Neural progenitor cell (in vitro differentiated cells): ENCODE measurements at places on chromosomes 12 and 14.

GRCh38 chr12:104182144-104182543 lies 33.4 kb upstream of the TXNRD1 start:
- no peak for DNase-seq

DNA sequence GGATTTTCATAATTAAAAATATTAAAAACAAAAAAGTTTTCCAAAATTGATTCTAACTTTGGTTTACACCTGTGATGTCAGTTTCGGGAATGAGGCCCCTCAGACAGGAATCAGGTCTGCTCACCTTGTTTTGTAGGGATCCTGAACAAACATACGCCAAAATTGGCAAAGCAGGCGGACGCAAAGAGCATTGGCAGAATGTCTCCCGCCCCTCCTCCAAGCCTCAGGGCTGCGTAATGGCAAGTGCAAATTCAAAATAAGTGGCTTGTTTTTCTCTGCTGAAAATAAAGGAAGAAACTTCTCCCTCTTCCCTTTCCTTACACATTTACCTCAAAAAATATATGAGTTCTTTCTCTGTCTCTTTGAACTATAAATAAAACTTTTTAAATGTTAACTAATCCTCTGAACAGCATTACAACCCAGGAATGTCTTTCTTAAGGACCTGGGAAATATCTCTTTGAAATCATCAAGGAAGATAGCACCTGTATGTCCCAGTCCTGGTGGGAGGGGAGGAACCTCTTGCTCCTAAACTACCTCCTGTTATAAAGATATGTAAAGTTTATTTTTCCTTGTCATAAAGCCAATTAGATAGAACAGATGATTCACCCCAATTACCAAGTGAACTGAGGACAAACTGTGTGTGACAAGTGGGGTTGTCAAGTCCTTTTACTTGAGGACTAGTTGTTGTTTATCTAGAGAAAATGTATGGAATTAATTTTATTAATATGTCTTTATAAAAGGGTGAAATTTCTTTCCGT lies 16.5 kb downstream of the OR6J1 start:
- DNase-seq, result no peak

- DNase-seq, result no peak
These were observed 114.4 kb downstream of the PRKCH start for GRCh38 chr14:61435563-61436337.

DNA sequence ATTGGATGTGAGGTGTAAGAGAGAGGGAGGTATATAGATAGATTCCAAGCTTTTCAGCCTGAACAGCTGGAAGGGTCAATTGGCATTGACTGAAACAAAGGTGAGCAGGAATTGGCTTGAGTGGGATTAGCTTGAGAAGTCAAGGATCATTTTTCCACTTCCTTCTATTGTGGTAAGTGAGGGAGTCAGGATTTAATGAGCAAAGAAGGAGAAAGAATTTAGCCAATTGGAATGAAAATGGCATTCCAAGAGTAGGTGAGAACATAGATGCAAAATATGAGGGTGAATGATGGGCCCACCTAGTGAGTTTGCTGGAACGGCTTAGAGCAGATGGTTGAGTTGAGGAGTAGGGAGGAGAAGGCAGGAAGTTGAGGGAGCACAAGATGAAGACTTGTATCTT lies 56.5 kb upstream of the ETV6 start:
- DNase-seq, result peak; percentile 4

DNA sequence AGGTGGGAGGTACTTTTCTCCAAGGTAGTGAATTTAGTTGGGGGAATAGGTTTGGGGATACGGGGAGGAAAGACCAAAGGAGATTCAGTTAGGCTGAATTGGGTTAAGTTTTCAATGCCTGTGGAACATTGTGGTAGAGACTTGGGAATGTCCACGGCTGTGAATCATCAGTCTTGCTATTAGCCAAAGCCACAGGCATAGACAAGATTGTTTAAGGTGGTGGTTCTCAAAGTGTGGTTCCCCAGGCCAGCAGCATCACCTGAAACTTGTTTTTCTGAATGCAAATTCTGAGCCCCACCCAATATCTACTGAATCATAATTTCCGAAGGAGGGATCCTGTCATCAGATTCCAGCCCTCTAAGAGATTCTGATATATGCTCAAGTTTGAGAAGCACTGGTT lies 316.2 kb downstream of the EGLN3 start:
- no peak for DNase-seq

- peak; percentile 97 for DNase-seq
These were observed 918.0 kb downstream of the AACS start for GRCh38 chr12:125983094-125983783.

DNA sequence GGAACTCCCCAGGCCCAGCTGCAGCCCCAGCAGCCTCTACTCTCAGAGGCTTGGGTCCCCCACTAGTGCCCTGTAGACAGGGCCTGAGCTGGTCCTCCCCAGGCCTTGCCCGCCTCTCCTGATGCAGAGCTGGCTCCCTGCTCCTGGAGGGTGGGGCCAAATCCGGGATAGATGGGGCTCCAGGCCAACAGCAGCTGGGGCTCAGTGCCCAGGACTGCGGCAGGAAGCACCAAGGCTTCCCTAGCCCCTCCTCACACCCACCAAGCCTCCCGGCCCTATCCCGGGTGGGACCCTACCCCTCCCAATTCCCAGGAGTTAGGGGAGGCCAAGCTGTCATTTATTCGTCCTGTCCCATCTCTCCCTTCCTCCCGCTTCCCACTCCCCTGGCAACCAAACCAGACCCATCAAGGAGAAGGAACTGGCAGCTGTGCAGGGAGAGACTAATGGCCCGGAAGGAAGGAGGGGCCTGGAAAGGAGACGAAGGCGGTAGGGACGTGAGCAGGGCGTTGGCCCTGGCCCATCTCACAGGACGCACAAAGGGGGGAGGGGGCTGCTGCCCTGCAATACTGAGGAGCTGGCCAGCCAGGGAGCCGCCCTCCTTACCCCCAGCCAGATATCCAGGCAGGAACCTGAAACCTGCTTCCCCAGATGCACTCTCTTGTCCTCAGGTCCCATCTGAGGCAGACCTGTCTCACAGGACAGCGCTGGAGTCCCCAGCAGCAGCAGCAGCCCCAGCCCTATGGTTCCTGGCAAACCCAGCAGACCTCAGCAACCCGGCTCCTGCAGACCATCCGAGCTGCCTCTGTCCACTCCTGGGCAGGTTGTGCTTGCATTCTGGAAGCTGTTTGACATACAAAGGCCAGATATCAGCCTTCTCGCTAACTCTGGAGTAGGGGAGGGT lies 1.6 kb upstream of the PRPH start:
- peak; percentile 58 for DNase-seq

- DNase-seq, result no peak
These were observed 40.0 kb upstream of the ST8SIA1 start for GRCh38 chr12:22374508-22374907.

DNA sequence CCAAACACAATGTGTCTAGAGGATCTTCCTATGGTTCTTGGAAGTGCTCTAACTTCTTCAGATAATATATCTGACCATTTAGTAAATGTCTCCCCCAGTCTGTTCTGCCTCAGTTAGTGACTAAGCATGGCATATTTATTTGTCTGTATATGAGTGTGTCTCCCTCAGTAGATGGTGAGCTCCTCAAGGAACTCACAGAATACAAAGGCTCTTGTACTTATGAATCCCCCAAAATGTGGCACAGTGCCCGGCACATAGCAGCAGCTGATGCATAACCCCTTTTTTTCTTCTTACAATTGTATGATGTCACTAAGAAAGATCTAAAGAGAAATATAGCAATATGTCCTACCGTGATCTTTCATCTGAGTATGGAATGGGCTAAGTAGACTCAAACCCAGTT lies 264.7 kb upstream of the PRICKLE1 start:
- no peak for DNase-seq

DNA sequence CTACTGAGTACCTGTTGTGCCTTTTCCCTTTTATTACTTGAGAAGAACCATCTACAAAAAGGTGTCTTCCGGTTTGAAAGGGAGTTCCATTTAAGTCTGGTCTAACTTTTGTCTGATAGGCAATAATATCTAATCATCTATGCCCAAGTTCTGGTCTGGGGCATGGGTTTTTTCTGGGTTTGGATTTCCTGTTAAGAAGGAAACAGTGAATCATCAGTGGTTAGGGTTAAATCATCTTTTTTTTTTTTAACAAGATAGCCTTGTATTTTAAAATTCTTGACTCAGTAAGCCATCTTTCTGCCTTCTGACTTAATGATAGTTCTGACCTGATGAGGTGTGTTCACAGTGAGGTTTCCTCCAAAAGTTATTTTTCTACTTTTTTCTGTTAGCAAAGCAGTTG lies 29.3 kb upstream of the CPNE8 start:
- no peak for DNase-seq

DNA sequence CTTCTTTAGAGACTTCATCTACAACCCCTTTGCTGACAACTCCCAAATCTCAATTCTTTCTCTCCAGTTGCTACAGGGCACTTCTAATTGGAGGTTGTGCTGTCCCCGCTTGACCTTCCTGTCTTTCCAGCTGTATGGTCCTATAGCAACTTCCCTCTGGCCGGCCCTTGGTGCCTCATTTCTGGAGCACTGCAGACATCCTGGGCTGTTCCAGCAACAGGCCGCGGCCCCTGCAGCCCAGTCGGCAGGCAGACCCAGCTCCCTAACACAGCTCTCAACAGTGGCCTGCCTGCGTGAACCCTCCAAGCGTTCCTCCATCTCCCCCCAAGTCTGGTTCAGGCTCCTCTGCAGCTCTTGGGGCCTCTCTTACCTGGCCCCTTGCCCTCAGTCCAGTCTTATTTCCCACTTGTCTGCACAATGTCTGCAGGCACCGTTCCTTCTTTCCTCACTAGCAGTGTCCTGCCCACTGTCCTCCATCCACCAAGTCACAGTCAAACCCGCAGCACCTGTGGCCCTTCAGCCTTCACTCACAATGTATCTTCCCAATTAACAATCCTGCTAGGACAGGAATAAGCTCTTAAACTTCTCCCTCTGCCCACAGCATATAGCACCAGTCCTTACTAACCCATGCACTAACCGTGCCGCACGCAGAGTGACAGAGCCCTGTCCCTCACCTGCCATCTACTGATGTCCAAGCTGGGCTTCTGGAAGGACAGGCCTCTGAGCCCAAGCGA lies 1.6 kb upstream of the EML1 start:
- DNase-seq, result no peak

DNA sequence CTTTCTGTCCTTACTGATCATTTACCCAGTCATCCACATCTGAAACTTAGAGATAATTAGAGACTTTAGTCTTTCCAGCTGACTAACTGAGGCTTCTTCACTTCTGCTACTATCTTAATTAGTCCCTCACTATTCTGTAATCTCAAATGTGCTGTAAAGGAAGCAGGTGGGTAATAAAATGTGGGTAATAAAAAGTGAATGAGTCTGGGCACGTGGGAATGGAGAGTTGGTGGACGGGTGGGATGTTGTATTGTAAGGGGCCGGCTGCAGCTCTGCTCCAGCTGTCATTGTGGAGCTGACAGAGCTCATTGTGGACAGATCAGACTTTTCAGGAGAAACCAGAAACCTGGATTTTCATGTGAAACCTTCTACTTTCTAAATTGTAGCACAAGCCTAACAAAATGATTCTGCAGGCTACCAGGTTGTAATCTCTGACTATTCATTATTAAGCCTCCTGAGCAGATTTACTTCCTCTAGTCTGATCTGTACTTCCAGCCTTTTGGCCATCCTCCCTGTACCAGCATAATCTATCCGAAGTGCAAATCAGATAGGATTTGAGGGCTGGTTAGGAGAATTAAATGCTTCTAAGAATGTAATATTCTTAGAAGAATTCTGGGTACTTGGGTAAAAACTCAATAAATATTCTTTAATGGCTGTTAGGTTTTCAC lies 42.0 kb upstream of the BMAL2 start:
- DNase-seq, result no peak

DNA sequence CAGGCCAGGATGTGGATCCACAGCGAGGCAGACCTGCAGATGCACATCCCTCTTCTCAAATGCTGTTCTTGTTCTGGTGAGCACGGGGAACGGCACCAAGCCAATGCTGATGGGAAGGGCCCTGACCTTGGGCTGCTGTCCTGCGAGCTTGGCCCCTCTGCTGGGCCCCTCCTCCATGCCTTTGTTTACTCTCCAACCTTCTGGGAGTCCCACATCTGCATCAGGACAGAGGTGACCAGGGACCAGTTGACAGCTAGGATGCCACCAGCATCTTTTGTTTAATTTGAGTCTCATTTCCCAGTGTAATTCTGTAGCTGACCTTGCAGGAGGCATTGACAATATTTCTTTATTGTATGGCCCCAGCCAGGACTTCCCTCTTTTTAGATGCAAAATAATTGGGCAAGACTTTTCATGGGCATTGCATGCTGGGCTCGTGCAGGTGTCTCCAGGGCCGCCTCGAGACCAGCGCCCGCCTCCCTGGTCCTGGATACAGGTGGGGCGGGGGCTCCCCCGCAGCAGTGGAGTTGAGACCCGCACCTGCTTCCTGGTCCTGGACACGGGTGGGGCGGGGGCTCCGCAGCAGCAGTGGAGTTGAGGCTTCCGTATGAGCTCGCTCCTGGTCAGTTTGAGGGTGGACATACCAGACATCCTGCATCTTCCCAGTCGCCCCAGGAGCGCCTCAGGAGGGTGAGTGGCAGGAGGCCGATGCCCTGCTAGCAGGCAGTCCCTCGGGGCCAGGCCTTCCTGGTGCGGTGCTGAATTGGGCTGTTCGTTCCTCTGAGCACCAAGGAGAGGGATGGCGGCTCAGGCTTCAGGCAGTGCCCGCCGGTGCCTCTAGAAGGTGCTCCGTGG lies 11.4 kb downstream of the PACS2 start:
- DNase-seq, result no peak

- no peak for DNase-seq
These were observed 77.8 kb upstream of the MAX start for GRCh38 chr14:65179918-65180724.

GRCh38 chr12:65023485-65023884 lies 97.6 kb downstream of the WIF1 start:
- no peak for DNase-seq

DNA sequence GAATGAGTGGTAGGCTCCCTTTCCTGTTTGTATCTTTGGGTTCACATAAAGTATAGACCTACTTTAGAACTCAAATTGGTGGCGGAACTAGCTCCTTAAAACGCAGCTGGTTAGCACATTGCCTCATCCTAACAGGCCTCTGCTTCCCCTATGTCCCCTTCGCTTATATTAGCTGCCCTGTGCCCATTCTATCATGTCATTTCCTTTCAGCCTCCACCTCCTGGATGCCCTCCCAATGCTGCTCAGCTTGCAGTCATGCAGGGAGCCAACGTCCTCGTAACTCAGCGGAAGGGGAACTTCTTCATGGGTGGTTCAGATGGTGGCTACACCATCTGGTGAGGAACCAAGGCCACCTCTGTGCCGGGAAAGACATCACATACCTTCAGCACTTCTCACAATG lies 3.5 kb downstream of the DAZAP2 start:
- DNase-seq, result no peak

- DNase-seq, result no peak
These were observed 58.0 kb downstream of the EEA1 start for GRCh38 chr12:92871116-92871515.

GRCh38 chr14:101598571-101599233 lies 37.4 kb downstream of the DIO3 start:
- no peak for DNase-seq

- no peak for DNase-seq
These were observed 69.1 kb upstream of the HOXC13 start for GRCh38 chr12:53869500-53869899.

- DNase-seq, result peak; percentile 67
These were observed 120.1 kb upstream of the MAX start for GRCh38 chr14:65222440-65222858.
